ENCODE measurements at places on chromosomes 1 and 21. TPM values are rescaled to one million over a fixed set of nuclear protein-coding genes. Genes with fewer than 3 reads are reported as not detected.

The SAMD13 gene
- total RNA-seq: 0.81 TPM

The CHD5 gene
- 0.16 TPM for total RNA-seq

The LAPTM5 gene
- total RNA-seq: not detected

The GCSAML gene
- not detected for total RNA-seq

The CYP4A11 gene
- not detected for total RNA-seq

The LAMB3 gene
- total RNA-seq: 4.1 TPM

The NSL1 gene
- total RNA-seq: 28.7 TPM

The CD160 gene
- total RNA-seq: not detected

The PTPN7 gene
- not detected for total RNA-seq

The JAK1 gene
- 103 TPM for total RNA-seq
